GM12891 (cell line): ENCODE measurements at places on chromosomes 13 and 19.

DNA sequence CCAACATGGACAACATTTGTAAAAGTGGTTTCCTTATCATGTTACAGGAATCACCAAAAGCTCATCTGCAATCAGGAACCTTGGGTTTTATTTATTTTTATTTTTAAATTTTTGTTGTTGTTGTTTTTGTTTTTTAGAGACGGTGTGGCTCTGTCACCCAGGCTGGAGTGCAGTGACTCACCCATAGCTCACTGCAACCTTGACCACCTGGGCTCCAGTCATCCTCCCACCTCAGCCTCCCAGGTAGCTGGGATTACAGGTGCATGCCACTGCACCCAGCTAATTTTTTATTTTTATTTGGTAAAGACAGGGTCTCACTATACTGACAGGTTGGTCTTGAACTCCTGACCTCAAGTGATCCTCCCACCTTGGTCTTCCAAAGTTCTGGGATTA is 13.6 kb upstream of the SERP2 start:
- no peak for DNase-seq

- DNase-seq, result no peak
Measured at GRCh38 chr13:67493835-67494234, 263.7 kb upstream of the PCDH9 start.

DNA sequence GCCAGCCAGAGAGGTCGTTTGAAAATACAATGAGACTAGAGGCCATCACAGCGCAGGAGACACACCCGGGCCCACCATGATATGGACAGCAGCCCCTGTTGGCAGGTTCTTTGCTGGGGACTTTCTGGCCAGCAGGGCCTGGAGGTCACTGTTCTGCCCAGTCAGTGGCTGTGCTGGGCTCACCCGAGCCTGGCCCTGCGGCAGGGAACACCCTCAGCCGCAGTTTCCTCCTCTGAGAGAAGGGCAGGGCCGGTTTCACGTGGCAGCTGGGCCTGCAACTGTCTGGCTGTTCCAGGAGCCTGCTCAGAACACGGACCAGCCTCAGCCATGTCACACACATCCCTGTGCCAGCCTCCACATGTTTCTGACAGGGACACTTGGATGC is 39.4 kb downstream of the ADPRHL1 start:
- no peak for DNase-seq

DNA sequence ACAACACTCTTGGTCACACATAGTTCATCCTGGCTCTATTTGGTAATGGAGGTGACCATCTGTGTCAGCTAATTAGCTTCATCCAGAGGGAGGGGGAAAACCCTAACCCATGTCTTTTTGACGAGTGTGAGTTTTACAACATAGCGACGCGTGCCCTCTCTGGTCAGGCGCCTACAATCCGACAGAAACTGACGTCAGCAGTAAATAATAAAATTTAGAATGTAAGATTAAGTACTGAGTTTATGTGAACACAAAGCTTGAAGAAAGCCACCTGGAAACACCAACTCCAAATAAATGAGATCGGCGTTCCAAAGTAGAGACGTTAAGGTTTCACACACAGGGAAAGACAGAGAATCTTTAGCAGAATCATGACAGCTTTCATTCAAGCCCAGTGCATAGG is 1.8 kb upstream of the ZNF83 start:
- DNase-seq, result no peak

DNA sequence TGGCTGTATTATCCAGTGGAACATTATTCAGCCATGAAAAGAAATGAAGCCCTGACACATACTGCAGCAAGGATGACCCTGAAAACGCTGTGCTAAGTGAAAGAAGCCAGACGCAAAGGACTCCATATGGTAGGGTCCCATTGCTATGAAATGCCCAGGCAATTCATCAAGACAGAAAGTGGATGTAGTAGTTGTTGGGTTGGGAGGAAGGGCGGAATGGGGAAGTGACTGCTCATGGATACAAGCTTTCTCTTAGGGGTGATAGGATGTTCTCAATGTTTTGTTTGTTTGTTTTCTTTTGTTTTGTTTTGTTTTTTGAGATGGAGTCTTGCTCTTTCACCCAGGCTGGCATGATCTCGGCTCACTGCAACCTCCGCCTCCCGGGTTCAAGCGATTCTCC is 11.1 kb upstream of the CEACAM16 start:
- DNase-seq, result no peak

- DNase-seq, result no peak
Measured at GRCh38 chr13:46389457-46390451, 2.7 kb upstream of the RUBCNL start.

DNA sequence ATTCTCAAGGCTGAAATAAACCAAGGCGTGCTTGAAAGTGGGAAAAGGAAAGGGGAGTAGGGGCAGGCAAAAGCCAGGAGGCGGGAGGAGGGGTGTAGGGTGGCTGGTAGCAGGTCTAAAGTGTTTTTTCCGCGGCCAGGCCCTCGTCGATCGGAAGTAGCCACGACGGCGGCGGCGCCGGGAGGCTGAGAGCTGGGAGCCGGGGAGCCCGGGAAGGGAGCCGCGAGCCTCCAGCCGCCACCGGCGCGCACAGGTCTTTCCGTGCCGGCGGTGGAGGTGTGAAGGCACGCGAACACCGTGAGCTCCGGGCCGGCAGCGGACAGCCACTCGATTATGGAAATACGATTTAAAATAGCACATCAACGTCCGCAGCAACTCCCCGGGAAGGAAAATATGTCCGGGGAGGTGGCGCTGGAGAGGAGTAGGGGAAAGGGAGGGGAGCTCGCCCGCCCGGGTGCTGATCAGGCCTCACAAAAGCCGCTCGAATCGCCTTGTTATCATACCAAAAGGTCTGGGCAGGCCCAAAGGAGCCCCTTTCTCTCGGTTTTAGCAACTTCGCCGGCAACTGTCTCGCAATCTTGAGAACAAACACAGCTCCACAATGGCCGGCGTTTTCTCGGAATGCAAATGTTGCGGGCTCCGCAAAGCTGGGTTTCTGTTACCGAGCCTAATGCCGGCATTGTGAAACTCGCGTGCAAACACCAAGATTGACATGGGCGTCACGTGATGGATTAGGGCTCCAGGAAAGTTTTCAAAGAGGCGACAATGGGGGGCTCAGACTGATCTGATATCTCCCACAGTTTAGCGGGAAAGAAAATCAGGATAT is 2.9 kb upstream of the PCDH8 start:
- peak; percentile 47 for DNase-seq

- DNase-seq, result peak; percentile 39
Measured at GRCh38 chr19:46115396-46116106, 8.9 kb downstream of the IGFL3 start.

- no peak for DNase-seq
Measured at GRCh38 chr19:11375143-11375948, 880 bp downstream of the SWSAP1 start.
